GM10248 (cell line): ENCODE measurements at places on chromosomes 11 and 22.

- DNase-seq = no peak
Observed at GRCh38 chr22:43202756-43203410, 15.9 kb upstream of the TTLL12 start.

- DNase-seq = no peak
Observed at GRCh38 chr22:38051261-38051660, 5.9 kb upstream of the PICK1 start.

DNA sequence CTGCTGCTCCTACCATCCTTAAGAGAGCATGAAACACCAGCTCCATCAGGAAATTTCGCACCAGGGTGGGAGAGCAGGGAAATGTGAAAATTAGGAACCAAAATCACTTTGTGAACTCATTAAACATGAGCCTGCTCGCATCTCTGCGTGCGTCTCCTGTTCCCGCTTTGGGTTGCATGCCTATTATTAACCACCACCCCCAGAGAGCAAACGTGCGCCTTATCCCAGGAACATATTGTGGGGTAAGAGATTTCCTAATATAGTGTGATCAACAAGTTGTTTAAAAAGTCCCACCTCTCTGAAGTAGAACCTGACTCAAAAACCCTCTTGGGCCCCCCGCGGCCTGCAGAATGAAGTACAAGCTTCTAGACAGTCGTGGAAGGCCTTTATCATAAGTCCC, 115.0 kb downstream of the TENM4 start:
- DNase-seq = no peak

GRCh38 chr11:95884802-95885201, 39.1 kb downstream of the MTMR2 start:
- no peak for DNase-seq

DNA sequence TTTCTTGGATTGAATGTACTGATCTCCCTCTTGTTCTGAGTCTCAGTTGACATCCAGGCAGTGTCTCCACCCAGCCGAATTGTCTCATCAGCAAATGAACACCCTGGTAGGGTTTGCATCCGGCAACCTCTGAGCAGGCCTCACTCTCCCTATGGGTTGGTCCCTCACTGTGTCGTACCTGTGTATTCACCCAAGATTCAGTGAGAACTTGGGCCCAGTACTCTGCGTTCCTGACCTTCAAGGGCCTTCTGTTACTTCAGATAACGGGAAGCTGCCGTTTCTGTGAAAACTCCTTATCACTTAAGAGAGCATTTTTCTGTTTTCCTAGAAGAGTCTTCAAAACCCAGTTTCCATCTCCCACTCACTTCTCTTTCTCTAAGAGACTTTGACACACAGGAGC, 915.6 kb downstream of the TBC1D22A start:
- no peak for DNase-seq

GRCh38 chr11:47564933-47565339, 463 bp upstream of the PTPMT1 start:
- DNase-seq = no peak

- DNase-seq = no peak
Observed at GRCh38 chr11:27309046-27309445, 54.0 kb downstream of the CCDC34 start.
